ENCODE measurements at places on chromosomes 16 and 17. TPM values are rescaled to one million over a fixed set of nuclear protein-coding genes. Genes with fewer than 3 reads are reported as not detected.

DNA sequence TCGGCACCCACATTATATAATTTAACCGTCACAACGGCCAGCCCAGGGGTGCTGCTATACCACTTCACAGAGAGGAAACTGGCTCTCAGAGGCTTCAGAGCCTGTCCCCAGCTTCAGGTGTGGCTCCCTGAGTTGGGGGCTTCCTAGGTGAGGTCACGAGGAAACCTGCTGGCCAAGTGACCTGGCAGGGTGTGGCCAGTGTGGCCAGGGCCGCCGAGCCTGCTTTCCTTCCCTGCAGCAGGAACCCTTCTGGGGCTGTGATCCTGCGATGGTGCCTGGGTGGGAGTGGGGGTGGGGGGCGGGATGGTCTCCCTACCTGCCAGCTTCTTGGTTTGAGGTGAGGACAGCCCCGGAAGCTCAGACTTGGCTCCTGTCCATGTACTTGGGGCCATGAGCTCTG is 39.9 kb downstream of the ADCY7 start:
- DNase-seq, result peak; percentile 26

DNA sequence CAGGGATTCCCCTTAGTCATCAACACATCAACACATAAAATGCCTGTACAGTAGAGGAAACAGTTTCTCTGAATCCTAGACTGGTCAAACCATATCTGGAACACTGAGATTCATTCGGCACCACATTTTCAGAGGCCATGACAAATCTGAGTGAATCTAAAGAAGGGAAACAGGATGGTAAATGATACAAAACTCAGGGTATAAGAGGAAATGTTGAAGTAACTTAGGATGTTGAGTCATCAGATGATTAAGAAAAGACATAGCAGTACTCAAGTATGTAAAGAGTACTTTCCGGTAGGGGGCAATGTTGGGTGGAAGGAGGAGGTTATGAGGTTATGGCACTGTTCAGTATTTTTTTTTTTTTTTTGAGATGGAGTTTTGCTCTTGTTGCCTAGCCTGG is 358.5 kb upstream of the PMFBP1 start:
- DNase-seq, result no peak

DNA sequence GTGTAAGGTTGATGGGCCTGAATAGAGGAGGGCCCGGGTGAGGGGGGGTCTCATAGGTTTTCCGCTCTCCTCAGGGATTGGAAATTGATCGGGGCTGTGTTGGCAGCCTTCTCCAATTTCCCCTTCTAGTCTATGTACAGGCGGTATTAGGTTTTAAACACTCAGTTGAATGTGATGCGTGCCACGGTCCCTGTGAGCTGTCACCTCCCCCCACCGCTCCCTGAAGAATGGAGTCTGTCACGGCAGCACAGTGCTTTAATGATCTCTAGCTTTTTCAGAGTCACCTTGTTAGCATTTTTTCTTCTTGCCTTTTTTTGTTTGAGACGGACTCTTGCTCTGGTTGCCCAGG is 800 bp downstream of the COX4I1 start:
- DNase-seq, result no peak

The TRPV3 gene
- 0.84 TPM for total RNA-seq

DNA sequence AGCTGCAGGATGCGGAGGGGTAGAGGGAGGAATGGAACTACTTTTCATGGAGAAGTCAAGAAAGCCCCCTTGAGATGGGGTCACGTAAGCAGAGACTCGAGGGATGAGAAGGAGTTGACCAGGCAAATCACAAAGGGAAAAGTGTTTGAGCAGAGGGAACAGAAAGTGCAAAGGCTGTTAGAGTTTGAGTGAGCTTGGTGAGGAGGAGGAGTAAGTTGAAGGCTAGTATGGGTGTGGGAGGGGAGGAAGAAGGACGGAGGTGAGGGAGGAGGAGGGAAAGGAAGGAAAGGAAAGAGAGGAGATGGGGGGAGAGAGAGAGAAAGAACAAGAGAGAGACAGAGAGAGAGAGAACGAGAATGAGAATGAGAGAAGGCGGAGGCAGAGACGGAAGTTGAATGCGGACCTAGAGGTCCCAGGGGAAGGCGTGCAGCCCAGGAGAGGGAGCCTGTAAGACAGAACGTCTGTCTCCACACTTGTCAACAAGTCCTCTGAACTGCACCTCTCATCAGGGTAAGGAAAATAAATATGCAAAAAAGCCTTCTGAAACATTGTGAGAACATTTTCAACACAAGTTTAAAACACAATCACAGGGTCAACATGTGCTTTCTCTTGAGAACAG is 279.8 kb upstream of the EEF2KMT start:
- no peak for DNase-seq
